GM13976 (cell line): ENCODE measurements at places on chromosomes 11 and 22.
A peak's percentile ranks its signal among the peaks of the same experiment; 100 is the strongest.

GRCh38 chr11:41235668-41236067 is 223.8 kb downstream of the LRRC4C start:
- no peak for DNase-seq

DNA sequence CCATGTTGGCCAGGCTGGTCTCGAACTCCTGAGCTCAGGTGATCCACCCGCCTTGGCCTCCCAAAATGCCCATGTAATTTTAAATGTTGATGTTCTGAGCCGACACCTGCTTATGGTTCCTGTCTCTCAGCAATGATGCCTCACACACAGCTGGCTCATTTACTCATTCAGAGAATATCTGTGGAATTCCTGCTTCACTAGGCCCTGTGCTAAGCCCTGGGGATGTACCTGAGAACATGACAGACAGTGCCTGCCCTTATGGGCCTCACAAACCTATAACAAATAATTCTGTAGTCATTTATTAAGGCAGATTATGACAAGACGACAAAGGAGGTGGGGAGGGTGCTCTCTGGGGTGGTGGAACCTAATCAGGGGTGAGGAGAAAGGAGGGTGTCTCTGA is 93.7 kb downstream of the PRR5L start:
- DNase-seq = no peak

- no peak for DNase-seq
These were observed 197.9 kb upstream of the BDNF start for GRCh38 chr11:27898166-27898565.

- DNase-seq = peak; percentile 12
These were observed 37.1 kb upstream of the NNMT start for GRCh38 chr11:114259124-114259526.

DNA sequence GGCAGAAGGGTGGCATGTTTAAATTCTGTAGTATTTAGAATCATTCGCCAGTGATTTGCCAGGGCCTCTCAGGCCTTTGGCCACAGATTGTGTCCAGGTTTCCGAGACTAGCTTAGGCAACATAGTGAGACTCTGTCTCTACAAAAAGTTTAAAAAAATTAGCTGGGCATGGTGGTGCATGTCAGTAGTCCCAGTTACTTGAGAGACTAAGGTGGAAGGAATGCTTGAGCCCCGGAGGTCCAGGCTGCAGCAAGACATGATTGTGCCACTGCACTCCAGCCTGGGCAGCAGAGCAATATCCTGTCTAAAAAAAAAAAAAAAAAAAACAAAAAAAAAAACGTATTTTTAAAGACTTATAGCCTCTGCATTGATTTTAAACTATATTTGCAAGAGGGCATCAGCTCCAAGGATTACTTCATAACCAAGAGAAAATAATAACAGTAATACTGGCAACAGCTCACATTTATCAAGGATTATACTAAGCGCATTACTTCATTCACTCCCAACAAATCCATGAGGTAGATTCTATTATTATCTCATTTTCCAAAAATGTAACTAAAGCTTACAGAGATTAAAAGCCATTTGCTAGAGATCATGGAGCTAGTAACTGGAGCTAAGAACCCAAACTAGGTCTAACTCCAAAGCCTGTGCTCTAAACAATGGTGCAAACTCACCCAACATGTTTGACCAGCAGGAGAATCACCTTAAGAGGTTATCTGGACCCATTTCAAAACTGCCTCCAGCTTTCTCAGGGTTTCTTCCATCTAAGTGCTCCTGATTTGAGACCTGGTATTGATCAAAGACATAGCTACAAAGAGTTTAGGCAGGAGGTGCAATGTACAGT is 32.6 kb upstream of the SLC6A5 start:
- DNase-seq = no peak

DNA sequence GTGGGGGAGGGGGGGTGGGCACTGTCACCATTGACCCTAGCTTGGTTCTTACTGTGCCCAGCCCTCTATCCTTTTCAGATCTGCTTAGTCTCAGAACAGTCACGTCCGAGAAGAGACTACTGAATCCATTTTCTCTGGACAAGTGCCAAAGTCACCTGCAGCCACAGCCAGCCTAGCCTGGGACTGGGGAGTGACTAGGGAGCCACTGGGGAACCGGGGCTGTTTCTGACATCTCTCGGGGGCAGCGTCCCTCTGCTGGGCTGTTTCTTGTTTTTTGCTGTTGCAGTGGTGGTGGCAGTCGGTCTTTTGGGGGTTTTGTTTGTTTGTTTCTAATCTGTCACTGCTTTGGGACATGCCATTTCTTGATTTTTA is 8.7 kb downstream of the SLC37A2 start:
- DNase-seq = peak; percentile 23

GRCh38 chr11:45339729-45340519 is 53.8 kb upstream of the SYT13 start:
- peak; percentile 91 for DNase-seq

GRCh38 chr11:122726028-122726427 is 70.5 kb downstream of the UBASH3B start:
- DNase-seq = no peak

GRCh38 chr11:67387518-67387917 is 4.3 kb upstream of the RAD9A start:
- no peak for DNase-seq

DNA sequence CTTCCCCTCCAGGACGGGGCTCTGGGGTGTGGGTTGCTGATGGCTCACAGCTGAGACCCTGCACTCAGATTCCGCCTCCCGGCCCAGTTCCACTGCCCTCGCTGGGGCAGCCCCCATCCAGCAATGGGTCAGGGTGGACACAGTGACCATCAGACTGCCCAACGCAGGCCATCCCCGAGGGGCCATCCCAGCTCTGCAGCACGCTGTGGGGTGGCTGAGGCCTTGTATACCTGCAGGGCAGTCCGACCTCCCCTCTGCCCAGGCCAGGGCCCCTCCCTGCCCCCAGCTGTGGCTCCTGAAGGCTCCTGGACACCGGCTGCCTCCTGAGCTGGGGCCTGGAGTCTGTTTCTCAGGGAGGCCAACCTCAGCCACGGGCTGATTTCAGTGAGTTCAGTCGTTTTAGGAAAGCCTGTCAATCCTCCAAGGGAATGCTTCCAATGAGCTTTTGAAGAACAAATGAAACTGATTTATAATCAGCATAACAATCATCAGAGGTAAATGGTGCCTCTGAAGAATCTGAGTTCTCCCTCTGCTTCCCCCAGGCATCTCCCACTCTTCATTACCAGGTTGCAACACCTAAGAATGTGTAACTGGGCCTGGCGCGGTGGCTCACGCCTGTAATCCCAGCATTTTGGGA is 95.1 kb downstream of the CELSR1 start:
- DNase-seq = no peak

DNA sequence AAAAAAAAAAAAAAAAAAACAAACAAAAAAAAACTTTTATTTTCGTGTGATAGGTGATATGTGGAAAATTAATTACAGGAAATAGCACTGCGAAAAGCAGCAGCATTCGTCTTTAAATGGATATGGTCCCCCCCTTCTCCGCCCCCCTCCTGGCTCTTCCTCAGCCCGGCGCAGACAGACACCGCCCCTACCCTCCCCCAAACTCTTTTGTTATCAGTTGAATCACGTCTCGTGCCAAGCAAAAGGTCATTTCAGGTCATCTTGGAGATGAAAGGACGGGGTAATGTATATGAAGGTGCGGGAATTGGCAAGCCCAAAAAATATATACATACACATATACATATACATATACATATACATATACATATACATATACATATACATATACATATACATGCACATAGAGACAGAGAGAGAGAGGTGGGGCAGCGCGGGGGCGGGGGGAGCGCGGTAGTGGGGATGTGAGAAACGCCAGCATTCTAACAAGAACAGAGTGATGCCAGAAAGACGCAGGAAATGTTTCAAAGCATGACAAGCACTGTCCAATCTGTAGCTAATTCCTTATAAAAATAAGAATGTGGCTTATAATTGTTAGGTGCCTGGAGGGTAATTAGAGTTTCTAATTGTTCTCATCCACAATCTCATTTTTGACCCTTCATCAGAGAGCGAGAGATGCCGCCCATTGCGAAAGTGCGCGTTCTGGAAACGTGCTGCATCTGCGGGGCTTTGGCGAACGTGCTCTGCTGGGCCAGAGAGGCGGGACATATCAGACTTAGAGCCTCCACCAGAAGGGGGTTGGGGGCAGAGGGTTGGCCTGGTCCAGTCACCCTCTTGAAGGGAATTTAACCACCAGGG is 214.5 kb upstream of the UBASH3B start:
- no peak for DNase-seq

DNA sequence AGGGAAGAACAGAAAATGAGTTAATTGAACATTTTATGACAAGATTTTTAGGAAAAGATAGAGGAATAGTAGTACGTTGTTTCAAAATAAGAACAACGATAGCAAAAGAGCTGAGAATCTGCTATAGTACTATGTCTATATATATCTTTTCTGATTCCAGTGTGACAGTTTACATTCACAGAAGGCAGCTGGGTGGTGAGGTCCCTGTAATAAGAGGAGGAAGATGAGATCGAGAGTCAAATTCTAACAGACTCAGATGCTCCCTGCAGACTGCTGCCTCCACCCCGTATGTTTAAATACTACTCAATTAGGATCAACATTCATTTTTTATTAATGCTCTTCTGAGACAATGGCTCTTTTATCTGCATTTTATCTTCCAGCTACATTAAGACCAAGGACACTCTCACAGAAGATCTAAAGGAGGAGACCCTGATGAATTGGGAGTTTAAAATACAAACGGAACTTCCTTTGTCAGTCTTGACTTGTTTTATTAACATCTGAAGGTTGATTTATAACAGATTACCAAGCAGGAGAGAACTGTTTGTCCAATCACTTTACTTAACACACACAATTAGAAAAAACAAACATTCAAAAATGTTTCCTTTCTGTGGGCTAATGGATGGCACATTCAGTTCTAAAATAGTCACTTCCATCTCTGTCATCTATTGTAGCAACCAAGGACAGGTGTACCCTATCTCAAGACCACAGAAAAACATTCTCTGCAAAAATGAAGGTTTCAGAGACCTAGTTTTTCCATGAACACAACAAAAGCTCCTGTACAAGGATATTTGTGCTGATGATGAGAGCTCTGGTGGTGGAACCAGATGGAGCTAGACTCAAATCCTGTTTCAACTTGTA is 240.2 kb downstream of the CADM1 start:
- DNase-seq = no peak

DNA sequence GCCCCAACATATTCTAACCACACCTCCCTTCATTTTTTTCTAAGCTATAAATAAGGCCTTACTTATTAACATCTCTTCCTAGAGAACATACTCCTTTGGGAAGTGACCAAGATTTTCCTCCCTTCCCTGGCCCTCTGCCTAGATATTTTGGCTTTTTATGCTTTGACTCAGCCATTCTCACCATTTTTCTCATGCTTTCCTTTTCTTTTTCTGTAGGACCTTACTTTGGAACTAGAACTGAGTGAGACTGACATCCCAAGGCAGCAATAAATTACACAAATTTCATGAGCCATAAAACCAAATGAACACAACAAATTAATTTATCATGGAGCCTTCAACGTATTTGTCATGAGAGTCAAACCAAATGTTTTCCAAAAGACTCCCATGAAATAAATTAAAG is 142.7 kb upstream of the CTSC start:
- DNase-seq = no peak

DNA sequence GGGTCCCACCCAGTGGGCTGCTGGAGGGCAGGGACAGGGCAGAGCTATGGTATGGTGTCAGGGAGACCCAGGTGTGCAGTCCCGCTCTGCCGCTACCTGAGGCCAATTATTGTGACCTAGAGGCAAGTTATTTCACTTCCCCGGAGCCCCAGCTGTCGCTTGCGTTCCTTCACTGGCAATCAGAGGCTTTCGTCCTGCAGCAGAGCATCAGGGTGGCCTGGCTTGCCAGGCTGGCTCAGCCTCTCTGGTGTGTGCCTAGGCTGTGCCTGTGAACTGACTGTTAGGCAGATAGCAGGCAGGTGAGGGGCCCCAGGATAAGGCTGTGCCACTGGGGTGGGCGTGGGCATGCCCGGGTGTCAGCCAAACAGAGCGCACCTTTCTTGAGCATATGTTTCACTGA is 31.4 kb downstream of the GLB1L2 start:
- no peak for DNase-seq

- DNase-seq = no peak
These were observed 11.1 kb upstream of the OSM start for GRCh38 chr22:30277547-30278344.

DNA sequence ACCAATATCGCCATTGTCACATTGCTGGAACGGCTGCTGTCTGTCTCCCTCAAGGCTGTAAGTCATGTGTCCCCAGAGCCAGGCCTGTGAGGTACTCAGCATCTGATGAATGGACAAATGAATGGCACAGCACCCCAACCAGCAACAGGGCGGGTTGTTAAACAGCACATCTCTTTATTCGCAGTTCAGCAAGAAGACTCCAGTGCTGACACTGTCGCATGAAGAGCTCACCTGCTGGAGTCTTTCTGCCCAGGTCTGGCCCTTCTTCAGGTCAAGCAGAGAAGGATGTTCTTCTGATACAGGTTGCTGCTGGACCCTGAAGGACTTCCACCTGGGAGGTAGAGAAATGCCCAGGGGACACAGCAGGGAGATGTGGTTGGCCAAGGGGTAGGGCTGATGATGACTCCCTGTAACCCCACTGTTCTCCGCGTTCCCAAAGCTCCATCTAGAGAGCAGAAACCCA is 4.8 kb downstream of the SPATA19 start:
- DNase-seq = peak; percentile 5

GRCh38 chr11:72848846-72849466 is 34.7 kb downstream of the ATG16L2 start:
- peak; percentile 34 for DNase-seq

DNA sequence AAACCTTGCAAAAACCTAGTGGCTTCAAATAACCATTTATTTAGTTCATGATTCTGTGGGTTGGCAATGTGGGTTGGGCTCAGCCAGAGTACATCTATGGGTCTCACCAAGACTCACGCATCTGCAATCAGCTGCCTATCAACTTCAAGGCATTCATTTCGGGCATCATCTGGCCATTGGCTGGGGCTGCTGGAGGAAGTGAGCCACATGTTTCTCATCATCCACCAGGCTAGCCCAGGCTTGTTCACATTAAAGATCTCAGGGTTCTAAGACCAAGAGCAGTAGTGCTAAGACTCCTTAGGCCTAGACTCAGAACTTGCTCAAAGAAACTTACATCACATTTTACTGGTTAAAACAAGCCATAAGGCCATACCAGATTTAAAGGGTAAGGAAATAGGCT is 478.9 kb upstream of the ARHGAP42 start:
- DNase-seq = no peak

DNA sequence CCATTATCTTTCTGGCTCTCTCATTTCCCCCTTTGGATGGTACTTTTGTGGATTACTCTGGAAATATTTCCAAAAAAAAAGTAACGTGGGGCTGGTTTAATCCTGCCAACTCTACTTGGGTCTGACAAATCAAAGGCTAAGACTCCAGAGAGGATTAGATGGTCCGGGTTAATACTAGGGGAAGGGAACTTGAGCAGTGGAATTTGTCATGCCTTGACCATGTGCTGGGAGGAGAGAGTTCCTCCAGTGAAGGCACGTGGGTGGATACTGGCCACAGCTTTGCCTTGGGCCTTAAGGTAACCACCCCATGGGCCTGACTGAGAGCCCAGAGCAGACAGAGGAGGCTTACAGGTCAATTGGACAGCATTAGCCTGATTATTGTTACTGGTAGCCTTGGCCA is 120.3 kb downstream of the NAV2 start:
- DNase-seq = no peak

GRCh38 chr22:44384563-44385295 is 72.0 kb upstream of the SHISAL1 start:
- DNase-seq = no peak
